ENCODE measurements at places on chromosomes 6 and 20.
A peak's percentile ranks its signal among the peaks of the same experiment; 100 is the strongest.

GRCh38 chr6:15263780-15264374, 18.0 kb downstream of the JARID2 start:
- no peak for DNase-seq

DNA sequence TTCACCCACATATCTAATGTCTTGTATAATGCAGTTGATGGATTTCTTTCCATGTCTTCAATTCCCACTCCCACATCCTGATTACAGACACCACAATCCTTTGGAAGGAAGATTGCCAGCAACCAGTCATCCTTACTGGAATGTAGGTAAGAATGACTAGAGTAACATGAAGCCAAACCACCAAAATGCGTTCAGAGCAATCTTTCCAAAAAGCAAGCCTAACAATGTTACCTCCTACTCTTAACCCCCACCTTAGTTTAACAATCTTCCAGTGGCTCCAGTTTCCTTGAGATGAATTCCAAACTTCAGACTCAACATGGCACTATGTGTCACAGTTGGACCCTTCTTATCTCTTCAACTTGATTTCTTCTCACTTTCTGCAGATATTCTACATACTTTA, 685.6 kb downstream of the DOK5 start:
- DNase-seq, result no peak

DNA sequence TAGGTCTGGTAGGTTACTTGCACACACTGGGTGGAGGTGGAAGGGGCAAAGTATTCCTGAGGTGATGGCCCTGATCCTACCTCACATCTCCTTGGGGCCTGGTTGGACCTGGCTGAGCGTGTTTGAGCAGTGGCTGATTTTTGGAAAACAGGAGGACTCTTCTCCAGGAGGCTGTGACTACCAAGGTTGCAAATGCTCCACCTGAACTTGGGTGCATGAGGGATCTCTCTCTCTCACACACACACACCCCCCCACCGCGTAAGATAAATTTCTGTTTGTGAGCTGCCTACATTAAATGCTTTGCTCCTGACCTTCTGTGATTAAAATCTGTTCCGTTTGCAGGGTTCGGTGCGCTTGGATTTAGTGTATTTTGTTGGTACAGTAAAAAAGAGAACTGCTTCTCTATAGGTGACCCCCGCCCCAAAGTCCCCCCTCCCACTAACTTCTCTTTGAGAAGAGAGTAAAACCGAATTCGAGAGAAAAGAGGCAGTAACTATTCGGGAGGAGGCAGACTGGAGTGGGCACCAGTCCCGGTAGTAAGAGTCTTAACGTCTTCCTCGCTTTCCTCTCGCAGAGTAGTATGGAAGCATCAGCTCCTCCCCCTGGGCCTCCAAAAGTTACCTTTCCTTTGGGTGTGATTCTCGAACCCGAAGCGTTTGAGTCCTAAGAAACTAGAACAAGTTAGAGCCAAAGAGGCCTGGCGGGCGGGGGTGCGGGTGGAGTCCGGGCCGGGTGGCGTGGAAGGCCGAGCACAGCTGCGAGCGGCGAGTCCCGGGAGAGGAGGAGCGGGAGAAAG, 585 bp upstream of the DSE start:
- DNase-seq, result no peak

DNA sequence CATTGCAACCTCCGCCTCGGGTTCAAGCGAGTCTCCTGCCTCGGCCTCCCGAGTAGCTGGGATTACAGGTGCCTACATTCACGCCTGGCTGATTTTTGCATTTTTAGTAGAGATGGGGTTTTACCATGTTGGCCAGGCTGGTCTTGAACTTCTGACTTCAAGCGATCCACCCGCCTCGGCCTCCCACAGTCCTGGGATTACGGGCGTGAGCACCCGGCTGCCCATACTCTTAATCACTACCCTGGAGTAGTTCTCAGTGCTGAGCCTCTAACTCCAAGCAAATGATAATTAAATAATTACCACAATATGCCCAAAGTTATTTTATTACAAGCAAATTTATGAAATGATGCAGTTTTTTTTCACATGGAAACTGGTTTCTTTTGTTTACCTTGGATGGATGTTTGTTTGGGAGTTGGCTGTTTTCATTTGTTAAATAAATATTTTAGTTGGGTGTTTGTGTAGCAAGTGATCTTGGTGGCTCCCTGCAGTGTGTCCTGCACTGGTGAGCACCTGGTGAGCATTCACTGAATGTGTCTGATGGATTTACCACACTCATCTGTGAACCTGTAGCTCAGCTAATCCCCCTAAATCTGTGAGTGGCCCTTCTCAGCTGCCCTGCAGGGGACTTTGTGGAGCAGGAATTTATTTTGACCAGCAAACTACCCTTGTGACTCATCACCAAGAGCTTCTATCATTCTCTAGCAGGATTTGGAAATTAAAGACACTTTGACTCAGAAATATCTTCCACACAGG, 36.9 kb downstream of the UTRN start:
- no peak for DNase-seq

DNA sequence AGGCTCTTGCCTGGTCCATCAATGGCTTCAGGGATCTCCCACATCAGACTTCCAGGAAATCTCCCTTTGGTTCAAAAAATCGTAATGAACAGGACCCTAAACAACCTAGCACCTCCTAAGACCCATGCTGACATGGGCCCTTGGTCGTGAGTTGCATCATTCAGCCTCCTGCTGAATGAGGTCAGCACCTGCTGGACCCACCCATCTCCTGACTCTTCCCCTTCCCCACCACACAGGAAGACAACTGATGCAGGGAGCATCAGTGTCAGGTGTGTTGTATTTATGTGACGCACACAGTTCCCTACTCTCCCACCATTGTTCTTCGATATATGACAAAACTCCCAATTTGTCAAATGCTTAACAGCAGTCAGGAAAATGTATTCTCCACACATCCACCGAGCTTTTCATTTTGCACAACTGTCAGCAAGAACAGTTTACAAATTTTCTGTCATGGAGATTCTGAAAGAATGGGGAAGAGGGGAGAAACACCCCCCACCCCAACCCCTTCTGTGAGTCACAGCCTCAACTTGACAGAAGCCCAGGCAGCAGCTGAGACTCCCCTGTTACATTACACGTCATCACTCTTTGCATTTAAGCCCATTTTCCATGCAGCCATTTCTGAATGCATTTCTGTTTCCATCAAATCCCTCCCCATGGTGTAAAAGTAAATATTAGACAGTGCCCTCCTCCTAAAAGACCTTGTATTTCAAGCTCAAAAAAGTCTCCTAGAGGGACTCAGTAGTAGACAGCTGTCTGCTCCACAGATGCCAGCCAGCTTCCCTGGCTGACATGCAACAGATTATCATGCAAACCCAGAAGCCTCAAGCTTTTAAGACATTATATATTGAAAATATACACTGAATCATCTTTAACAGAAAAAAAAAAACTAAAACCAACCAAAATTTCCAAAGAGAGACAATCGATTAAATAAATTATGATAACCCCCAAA, 577.5 kb downstream of the PTPRT start:
- DNase-seq, result no peak

DNA sequence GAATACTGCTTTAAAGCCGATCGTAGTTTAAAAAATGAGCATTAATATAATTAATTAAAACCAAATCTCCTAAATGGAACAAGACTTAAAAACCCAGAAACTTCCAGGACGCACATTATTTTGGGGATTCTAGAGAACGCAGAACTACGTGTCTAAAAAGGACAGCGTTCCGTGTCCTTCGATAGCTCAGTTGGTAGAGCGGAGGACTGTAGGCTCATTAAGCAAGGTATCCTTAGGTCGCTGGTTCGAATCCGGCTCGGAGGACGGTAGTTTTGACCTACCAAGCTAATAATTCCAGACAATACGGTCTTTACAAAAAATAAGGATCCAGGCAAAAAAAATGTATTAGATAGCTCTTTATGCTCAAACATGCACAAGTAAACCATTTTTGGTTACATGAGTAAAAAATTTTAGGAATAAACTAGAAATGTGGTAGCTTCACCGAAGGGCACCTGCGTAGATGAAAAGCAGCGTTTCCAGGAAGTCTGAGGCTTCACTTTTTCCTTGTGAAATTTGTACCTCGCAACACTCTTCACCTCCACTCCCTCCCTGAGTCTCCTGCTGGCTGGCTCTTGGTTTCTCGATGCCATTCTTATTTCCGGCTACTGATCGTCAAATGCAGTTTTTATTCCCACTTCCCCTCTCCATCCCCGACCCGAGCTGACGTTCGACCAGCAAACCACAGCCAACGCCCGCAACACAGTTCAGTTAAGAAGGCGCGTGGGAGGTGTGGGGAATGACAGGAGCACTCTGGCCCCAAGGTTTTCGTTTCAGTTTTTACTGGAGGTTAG, 19.6 kb upstream of the ABT1 start:
- DNase-seq, result no peak

DNA sequence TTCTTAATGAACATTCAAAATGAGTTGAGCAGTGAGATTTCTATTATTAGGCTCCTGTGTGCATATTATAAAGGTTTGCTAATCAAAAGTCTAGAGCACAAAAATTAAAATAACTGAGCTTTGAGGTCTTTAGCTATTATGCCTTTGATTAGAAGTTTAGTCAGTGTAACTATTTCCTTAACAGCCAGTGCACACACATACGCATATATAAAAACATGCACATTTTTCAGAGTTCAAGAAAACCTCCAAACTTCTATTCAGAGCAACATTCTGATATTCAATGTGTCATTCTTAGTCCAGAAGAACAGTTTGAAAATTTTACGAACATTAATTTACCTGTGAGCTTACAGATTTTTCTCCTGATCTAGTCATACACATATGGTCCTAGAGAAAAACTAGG, 48.3 kb upstream of the MYB start:
- no peak for DNase-seq

DNA sequence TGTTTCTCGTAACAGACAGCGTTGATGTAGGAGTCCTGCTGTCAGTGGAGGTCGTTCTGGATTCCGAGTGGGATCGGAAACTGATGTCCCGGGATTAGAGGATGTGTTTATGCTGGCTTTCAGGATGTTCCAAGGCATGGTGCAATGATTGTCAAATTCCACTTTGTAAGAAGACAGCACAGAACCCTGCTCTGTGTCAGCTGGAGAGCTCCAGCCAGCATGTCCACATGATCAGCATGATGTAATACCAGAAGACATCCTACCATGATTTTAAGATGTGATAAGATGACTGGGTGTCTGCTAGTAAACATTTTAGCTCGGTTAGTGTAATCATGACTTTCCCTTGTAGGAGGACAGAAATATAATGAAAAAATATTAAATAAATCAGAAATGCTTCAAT, 20.3 kb downstream of the ENPP1 start:
- DNase-seq, result no peak

- no peak for DNase-seq
Measured at GRCh38 chr6:29946223-29947076, 4.1 kb downstream of the HLA-A start.

DNA sequence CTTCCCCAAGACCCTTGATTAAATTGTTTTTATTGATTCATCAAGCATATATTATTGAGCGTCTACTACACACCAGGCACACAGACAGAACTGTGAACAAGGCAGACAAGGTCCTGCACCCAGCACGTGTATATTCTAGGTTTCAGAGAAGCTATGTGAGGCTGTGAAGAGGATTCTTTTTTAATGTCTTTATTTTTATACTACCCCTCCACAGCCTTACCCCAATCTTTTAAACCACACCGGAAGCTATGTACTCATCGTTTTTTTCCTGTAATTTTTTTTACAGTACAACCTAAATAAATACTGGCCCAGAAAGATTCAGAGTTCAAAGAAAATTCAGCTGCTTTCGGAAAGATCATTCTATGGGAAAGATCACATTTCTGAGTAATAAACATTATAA, 10.0 kb downstream of the SGK1 start:
- DNase-seq, result no peak

- peak; percentile 82 for DNase-seq
Measured at GRCh38 chr20:44909872-44910689, at the start of gene PABPC1L. PABPC1L (plus strand) TSS chr20:44910060; CDS start chr20:44910144, 84 bp downstream.

GRCh38 chr6:12294851-12295536, 4.8 kb downstream of the EDN1 start:
- DNase-seq, result no peak

DNA sequence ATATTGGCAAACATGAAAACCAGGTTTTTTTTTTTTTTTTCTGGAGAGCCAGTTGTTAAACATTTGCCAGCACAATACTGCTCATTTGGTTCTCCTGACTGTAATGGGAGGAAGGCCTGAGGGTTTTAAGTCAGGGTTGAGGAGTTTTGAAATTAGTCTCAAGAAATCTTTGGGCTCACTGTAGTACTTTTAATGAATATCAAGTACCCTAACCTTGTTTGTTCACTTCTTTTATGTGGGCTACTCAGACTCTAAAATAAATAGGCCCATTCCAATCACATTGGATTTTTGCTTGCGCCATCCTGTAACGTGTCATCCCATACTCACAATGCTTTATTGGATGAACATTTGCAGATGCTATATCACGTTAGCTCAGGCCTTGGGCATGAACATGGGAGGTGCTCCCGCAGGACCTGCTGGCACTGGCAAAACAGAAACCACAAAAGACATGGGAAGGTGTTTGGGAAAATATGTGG, 146.9 kb downstream of the DNAH8 start:
- no peak for DNase-seq

- DNase-seq, result no peak
Measured at GRCh38 chr6:114024746-114025145, 53.8 kb upstream of the HDAC2 start.

- no peak for DNase-seq
Measured at GRCh38 chr6:168637834-168638233, 196.8 kb downstream of the SMOC2 start.

- no peak for DNase-seq
Measured at GRCh38 chr6:110674096-110674495, 141.2 kb downstream of the CDK19 start.

GRCh38 chr6:36700831-36701230, 3.2 kb downstream of the RAB44 start:
- no peak for DNase-seq

DNA sequence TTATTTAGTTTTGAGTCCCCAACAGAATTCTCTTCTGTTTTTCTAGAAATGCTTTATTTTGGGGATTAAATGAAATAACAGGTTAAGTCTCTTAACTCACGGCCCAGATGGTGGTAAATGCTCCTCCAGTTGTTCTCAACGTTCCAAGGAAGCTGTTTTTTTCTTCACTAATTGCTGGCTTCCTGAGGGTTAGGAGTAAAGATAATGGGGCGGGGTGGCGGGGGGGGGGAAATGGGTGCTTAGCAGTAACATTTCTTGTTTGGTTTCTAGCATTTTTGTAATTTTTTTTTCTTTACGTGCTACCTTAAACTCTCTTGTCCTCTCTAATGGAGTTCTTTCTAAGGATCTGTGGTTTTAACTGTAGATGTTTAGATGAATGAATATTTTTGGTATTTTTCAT, 2.2 kb downstream of the SRSF3 start:
- no peak for DNase-seq

DNA sequence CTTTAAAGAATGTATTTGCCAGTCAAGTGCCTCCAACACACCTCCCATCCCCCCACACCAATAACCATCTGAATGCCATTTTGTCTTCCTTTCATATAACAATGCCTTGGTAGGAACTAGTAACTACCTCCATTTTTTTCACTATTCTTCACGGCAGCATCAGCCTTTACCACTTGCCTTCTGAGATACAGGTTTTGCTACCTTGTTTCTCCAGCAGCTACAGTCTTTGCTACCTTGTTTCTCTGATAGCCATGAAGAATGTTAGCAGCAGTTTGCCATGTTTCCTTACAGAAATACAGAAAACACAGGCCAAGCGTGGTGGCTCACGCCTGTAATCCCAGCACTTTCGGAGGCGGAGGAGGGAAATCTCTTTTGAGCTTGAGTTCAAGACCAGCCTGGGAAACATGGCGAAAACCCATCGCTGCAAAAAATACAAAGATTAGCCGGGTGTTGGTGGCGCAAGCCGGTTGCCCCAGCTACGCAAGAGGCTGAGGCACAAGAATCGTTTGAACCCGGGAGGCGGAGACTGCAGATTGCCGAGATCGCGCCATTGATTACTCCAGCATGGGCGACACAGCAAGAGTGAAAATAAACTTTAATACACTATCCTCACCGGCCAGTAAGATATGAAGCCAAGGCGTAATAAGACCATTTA, 100.9 kb downstream of the HFE start:
- no peak for DNase-seq

All from WERI-Rb-1 (cell line).